IMR-90 (cell line): ENCODE measurements at places on chromosomes 2 and 18. TPM values are rescaled to one million over a fixed set of nuclear protein-coding genes. Genes with fewer than 3 reads are reported as not detected.

- peak; percentile 15 for DNase-seq
Observed at GRCh38 chr2:84781942-84782716, 98.8 kb downstream of the TRABD2A start.

DNA sequence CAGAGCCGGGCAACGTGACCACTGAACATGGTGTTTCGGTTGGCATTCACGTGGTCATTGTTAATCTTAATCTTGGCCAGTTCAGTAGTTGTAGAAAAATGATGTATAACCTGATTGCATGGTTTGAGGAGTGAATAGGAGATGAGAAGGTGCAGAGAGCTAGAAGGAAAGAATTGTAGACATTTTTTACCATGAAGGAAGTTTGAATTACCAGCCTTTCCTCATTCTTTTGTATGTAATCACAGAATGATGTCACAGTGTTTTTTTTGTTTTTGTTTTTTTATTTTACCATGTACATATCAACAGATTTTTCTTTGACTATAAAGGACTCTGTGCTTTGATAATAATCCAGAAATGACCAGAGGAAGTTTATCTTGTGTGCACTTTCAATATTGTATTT lies 126.3 kb downstream of the LTBP1 start:
- peak; percentile 33 for DNase-seq

DNA sequence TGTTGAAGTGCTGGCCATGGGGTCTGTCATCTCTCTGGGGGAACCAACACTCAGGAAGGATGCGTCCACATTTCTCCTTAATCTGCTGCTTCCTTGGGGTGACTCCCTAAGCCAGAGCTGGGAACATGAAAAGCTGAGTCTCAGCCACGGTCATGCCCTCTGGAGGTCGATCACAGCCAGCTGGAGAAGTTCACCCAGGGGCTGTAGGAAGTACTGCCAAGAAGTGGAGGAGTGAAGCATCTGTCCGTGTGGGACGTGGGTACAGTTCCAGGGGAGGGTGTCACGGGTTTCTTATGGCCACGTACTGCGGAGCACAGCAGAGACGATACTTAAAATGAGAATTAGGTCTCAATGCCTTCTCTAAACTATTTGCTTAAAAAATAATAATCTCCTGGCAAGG lies 42.4 kb upstream of the IGFBP2 start:
- DNase-seq: peak; percentile 51

DNA sequence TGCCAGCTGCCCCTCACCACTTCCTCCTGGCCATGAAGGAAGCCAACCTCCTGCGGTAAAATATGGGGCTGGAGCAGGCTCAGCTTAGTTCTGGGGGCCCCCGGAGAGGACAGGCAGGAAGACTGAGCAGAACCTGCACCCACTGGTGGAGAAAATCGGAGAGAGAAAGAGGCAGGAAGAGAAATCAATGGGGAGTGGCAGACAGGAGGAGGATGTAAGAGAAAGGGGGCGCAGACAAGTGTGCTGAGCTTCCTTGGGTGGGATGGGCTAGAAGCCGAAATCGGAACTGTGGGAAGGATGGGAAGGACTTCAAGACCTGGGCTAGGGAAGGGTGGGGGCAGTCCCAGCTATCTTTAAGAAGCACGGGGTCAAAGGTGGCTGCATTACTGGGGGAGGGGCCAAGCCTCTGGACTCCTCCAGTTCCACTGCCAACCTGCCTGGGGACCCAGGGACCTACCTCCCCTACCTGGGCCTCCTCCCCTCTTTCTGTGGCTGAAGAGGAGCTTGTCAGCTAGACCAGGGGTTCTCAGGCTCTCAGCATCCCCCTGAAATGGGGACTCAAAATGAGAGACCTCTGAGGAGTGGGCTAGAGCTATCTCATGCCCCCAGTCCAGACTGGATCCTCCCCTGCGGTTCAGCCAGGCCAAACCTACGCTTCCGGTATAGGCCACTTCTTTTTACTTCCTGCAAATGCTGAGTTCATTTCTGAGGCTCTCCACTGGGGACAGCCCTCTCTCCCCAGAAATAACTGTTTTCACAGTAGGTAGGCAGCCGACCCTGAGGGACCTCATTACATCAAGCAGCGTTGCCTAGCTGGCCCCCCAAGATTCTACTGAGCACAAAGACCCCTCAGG lies 33.6 kb upstream of the B3GNT7 start:
- no peak for DNase-seq

GRCh38 chr18:13252686-13253410 lies 34.3 kb downstream of the LDLRAD4 start:
- no peak for DNase-seq

GRCh38 chr2:27095427-27095744 lies 8.8 kb downstream of the KHK start:
- DNase-seq: no peak

DNA sequence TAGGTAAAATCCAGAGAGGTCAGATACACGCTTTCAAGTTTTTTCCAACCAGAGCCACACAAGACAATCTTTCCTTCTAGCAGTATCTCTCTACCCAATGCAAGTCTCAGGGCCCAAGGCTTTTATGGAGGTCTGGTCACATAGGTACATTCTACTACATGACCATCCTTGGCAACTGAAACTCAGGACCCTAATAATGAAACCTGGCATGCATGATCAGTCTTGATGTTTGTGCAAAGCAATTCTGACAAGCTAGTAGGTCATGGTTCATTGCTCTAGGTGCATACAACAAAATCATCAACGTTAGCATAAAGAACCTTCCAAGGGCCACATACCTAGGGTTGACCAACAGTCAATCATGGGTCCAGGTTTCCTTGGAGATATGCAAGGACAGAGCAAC lies 33.2 kb upstream of the CCDC88A start:
- no peak for DNase-seq

- peak; percentile 60 for DNase-seq
Observed at GRCh38 chr2:51165534-51166260, 133.8 kb upstream of the NRXN1 start.

DNA sequence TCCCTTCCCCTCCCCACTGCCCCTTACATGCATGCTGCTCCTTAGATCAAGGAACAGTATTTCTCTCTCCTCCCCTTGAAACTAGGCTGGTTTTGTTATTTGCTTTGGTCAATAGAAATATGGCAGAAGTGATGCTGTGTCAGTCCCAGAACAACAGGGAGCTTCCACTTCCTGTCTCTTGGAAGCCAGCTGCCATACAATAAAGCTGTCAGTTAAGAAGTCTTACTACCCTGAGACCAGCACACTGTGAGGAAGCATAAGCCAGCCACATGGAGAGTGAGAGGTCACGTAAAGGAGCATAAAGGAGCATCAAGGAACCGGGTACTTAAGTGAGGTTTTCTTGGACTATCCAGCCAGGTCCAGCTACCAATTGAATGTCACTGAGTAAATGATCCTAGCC lies 126.6 kb downstream of the NOL4 start:
- DNase-seq: no peak

GRCh38 chr2:108407864-108408729 lies 30.3 kb downstream of the SULT1C4 start:
- DNase-seq: peak; percentile 37

DNA sequence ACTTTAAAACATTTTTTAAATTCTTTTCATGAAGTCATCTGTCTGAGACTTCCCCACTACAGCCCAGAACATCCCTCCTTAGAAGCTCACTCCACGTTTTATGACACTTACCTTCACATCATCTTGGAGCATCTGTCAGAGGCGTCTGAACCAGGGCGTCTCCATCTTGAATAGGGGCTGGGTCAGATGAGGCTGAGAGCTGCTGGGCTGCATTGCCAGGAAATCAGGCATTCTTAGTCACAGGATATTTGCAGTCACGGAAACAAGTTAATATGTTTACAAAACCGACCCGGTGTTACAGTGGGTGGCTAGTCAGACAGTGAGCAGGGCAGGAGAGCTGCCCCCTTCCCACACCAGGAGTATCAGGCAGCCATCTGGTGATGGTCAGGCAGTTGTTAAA lies 456.5 kb downstream of the FBXO15 start:
- peak; percentile 95 for DNase-seq

GRCh38 chr18:74773171-74773624 lies 175.5 kb downstream of the ZNF407 start:
- DNase-seq: no peak

DNA sequence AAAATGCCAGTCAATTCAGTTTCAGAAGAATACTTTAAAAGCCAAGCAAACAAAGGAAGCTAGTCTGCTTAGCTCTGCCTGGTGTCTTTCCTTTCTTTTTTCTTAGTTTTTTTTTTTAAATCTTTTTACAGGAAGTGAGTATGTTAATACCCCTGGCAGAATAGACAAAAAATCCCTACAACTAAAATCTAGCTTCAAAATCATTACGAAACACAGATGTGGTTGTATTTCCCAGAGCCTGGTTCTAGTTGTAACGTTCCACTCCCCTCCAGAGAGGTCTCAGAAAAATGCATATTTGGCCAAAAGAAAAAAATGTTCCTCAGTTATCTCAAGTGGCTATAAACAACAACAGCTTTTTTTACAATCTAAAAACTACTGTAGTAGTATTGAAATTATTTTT lies 202.1 kb upstream of the RND3 start:
- no peak for DNase-seq

DNA sequence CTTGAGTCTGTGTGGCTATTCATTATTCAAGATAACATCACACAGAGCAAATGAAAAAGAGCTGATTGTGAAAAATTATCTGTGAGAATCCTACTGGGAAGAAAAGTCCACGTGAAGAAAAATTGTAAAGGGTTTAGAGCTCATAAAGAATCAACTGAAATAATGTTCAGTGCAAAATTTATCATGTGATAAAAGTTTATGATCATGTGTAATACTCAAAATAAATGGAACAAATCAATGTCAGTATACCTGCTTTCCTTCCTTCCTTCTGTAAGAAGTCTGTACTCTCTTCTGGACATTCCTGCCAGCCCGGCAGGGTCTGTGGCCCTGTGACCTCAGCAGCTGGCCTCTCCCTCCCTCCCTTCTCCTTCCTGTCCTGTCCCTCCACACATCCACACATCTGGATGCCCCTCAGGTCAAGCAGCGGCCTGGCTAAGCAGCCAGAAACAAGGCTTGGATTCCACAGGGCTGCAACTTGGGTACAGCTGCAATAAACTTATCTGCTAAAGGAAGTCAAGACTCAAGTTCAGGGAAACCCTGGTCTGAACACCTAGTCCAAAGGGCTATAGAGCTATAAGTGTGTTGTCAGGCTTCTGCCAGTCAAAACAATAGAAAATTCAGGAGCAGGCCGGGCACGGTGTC lies 172.1 kb downstream of the MREG start:
- no peak for DNase-seq

- no peak for DNase-seq
Observed at GRCh38 chr2:241848761-241849615, 9.7 kb downstream of the PDCD1 start.

GRCh38 chr18:58046794-58047555 lies 2.9 kb downstream of the NEDD4L start:
- no peak for DNase-seq

DNA sequence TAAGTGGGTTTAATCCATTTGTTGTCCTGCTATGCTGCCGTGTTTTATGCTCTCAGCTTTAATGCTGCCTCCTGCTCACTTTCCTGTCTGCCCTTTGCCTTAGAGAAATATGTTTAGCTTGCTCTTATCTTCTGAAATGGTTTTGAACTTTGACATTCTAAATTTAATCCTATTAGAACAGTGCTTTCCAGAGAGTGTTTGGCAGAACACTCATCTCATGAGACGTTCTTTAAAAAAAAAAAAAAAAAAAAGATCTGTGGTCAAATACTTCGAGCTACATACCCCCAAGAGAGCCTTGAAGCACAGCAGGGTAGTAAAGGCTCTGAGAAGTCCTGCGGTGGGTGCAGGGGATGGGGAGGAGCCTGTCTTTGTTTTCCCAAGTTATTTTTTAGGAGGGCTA lies 161.3 kb downstream of the SPP2 start:
- no peak for DNase-seq

DNA sequence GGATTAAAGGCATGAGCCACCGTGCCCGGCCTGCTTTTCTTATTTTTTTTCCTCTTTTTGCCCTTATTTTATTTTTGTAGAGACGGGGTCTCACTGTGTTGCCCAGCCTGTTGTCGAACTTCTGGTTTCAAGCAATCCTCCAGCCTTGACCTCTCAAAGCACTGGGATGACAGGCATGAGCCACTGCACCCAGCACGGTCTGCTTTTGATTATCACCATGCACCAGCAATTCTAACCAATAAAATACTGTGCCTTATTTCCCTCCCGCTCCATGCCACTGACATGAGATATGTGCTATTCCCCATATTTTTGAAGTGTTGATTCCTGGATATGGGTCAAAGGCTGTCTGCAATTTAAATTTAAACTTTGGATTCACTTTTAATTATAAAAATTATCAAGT lies 42.9 kb downstream of the ACYP2 start:
- DNase-seq: no peak

DNA sequence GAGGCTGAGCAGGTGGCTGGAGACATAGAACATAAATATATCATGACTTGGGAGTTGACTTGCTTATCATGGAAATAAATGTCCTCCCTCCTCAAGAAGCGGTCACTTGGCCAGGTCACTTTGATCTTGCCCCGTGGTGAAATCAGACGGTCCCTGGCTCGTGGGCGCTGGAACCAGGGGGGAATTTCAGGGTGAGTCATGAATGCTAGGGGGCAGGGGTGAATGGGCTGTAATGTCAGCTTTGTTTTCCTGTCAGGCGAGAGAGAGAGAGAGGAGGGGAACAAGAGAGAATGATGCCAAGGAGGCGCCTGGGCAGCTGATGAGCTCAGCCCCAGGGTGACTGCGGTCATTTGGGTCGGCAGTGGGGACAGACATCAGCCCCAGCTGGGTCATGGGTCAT lies 47.7 kb downstream of the RRM2 start:
- DNase-seq: peak; percentile 66

DNA sequence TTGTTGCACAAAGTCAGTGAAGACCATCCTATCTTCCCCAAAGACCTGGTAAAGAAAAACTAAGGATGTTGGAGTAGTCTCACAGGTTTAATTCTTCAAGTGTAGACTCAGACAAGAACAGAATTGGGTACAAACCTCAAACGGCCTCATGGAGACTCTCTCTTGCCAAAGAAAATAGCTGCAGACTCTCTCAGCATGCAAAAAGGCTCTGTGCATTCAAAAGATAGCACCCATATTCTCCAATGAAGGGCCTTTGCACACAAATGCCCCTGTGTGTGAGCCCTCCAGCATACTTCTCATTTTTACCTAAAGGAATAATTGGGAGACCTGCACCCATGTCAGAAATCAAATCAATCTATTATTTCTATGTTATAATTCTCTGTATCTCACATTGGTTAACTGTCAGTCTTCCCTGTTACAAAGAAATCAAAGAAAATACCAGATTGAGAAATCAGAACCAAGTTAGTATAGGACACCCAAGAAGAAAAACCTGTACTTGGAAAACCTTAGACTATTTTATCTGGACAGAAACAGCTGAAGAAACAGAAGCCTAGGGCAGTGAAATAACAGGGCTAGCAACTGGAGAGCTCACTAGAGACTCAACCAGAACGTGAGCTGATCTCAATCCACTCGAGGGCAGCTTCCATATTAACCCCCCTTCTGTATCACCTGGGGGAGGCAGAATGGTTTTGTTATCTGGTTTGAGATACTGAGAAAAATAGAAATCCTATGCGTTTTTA lies 134.7 kb upstream of the DNAJC10 start:
- DNase-seq: no peak

The DCDC2C gene
- polyA plus RNA-seq: not detected in 2 replicates

The TUBA3E gene
- not detected in 2 replicates for polyA plus RNA-seq

The DUSP28 gene
- 3.3 TPM in 2 replicates for polyA plus RNA-seq

The PJVK gene
- 1.9 and 2.4 TPM in 2 replicates for polyA plus RNA-seq

The HRH4 gene
- polyA plus RNA-seq: not detected in 2 replicates

The FOXI3 gene
- polyA plus RNA-seq: not detected in 2 replicates

The MC4R gene
- polyA plus RNA-seq: 0.09 and 0.14 TPM in 2 replicates
